ENCODE measurements at places on chromosomes 5 and 9.
A peak's percentile ranks its signal among the peaks of the same experiment; 100 is the strongest.

GRCh38 chr9:97310023-97310422 lies 2.6 kb downstream of the CCDC180 start:
- DNase-seq = no peak

- no peak for DNase-seq
Observed at GRCh38 chr9:89842267-89842768, 237.5 kb downstream of the GADD45G start.

DNA sequence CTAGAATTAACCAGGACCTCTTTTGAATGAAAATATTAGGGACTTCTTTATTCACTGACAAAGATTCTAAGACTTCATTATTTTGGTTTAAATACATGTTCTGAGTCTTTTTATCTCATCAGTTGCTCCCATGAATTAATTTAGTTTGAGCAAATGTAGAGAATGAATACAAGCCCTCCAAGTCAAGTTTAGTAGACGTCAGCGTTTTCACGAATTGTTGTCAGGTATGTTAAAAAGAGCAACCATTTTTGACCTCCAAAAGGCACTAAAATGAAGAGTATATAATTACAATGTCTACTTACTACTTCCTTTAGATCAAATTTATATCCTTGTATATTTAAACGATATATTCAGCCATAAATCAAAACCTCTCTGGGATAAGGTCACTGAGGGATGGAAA lies 809.3 kb upstream of the CDH6 start:
- DNase-seq = no peak

DNA sequence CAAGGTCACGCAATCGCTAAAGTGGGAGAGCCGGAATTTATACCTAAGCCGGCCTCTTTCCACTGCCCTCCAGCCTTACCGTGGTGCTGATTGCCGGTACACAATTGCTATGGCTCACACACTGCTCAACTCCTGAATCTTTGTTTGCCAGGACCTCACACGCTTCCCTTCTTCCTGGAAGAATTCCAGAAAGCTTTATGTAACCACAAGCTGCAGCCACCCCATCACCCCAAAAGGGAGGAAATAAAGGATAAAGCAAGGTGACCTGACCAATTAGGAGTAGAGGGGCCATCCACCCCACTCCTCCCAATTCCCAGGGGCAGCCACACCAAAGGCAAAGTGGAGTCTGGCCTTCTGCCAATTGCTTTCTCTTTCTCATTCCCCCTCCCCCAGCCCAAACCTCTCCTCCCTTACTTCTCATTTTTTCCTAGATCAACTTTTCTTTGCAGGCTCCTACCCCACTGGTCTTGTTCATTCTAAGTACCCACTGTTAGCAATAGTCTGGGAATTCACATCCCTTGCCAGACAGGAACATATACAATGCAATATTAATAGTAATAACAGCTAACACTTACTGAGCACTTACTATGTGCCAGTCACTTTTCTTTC lies 18.0 kb upstream of the CDC23 start:
- DNase-seq = peak; percentile 49

- no peak for DNase-seq
Observed at GRCh38 chr9:87516222-87516925, 18.7 kb downstream of the DAPK1 start.

DNA sequence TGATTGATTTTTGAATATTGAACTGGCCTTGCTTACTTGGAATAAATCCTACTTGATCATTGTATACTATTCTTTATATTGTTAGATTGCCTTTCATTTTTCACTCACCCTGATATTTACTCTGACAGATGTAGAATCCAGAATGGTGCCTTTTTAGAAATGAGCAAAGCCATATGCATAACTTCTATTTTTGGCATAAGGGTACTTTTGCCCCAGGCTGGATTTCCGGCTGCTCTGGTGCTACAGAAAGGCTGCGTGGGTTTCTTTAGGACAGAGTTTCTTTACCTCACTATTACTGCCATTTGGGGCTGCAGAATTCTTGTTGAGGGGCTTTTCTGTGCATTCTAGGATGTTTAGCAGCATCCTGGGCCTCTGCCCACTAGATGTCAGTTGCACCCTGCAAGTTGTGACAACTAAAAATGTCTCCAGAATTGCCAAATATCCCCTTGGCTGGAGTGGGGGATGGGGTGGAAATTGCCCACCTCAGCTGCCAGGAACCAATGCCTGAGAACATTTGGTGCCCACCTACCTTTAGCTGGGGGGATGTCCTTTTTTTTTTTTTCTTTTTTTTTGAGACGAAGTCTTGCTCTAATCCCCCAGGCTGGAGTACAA lies 50.1 kb downstream of the SLC36A1 start:
- no peak for DNase-seq

GRCh38 chr5:55327281-55327680 lies 19.5 kb downstream of the MTREX start:
- no peak for DNase-seq

DNA sequence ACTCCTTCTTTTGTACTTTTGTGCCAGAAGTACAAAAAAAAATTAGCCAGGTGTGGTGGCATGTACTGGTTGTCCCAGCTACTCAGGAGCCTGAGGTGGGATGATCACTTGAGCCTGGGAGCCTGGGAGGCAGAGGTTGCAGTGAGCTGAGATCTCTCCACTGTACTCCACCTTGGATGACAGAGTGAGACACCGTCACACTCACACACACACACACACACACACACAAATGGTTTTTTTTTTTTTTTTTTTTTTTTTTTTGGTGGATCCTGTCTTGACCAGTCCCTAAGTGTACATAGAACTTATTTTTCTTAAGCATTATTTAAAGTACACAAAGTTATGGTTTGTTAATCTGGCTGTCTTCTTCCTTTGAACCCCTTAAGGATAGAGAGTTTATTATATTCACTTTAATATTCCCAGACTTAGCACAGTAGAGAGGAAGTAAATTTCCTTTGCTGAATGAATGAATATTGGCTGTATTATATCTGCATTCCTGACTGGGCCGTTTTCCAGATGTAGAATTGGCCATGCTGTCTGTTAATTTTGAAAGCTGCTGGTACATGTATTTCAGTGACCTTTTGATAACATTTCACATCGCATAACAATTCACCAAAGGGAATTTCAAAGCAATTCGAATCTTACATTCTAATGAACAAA lies 429.0 kb upstream of the ZNF608 start:
- DNase-seq = no peak

DNA sequence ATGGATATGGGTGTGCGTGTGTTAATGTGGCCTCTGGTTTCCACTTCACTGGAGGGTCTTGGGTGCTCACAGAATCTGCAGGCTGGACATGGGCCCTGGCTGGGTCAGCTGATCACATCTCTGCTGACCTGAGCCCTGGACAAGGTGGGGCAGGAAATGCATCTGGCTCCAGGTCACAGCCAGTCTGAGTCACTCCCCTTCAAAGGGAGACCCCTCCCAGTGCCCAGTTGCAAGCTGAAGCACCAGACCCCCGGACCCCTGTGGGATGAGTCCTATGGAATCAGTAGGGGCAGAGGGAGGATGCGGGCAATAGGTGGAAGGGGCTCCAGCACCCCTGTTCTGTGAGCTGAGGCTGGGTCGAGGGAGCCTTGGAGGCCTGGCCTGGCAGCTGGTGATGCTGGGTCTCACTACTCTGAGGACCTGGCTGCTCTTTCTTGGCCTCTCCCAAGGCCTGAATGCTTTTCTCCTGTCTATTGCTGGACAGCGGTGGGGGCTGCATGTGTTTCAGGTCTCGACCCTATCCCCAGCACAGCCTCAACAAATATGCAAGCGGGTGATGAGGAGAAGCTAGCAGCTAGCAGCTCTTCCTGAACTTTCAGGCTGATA lies 54.5 kb downstream of the PHF2 start:
- DNase-seq = no peak

- DNase-seq = no peak
Observed at GRCh38 chr9:32823551-32823950, 40.2 kb downstream of the TMEM215 start.

GRCh38 chr9:110619831-110620230 lies 40.3 kb upstream of the SVEP1 start:
- DNase-seq = no peak

GRCh38 chr5:95572016-95572415 lies 17.1 kb downstream of the ARSK start:
- no peak for DNase-seq
